ENCODE measurements at places on chromosomes 7 and 10.

- DNase-seq = no peak
Measured at GRCh38 chr10:70931168-70931815, 42.9 kb upstream of the PCBD1 start.

GRCh38 chr10:69516316-69516715, 56.9 kb downstream of the NEUROG3 start:
- DNase-seq = no peak

- DNase-seq = no peak
Measured at GRCh38 chr7:141674702-141675101, 27.3 kb downstream of the DENND11 start.

DNA sequence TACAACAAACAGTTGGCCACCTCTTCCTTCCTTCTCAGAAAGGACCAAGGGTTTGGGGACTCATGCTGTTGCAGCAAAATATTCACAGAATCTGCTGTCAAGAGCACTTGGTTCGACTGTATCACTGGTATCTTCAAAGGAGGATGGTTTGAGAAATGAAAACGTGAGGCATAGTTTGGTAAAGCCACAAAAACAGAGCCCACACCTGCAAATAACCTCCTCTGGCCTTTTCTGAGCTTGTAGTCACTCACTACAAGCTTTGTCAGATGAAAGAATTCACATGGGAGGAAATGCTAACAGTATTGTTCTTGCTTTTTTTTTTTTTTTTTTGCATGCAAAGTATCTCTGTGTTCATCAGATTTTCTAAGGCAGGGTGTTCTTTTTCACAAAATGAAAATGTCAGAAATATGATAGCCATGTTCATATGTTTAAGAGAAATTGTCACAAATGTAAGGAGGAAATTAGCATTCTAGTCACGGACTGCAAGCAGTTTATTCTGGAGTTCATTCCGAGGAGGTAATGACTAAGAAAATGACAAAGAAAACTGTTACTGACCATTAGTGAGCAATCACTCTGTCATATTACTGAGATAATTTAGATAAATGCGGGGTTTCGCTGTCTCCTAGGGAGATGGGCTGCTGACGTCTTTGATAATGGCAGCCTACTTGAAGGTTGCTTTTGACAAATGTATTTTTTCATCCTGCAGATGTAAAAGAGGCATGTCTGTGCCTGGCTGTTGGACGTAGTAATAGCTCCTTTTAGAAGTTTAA, 117.8 kb upstream of the MYO3A start:
- no peak for DNase-seq

DNA sequence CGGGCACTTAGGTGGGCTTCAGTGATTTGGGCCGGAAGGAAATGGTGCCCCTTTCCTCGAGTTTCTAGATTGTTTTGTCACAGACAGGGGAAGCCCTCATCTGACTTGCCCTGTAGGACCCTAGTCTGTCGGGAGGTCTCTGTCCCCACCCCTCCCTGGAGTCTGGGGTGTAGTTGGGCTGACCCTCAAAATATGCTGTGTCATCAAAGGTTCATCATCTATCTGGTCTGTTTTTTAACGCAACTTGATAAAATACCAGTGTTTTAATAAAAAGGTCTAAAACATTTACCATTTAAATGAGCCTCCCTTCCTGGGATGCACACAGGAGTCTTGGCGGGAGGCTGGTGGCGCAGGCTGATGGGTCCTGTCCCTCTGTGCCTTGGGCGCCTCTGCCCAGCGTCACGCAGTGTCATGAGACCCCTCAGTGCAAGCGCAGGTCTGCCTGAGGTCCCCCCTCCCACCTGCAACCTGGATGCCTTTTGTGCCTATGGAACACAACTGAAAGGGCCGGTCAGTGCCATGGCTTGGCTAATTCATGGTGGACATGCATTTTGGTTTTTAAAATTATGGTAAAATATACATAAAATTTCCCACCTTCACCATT, 146.4 kb downstream of the MGMT start:
- no peak for DNase-seq

DNA sequence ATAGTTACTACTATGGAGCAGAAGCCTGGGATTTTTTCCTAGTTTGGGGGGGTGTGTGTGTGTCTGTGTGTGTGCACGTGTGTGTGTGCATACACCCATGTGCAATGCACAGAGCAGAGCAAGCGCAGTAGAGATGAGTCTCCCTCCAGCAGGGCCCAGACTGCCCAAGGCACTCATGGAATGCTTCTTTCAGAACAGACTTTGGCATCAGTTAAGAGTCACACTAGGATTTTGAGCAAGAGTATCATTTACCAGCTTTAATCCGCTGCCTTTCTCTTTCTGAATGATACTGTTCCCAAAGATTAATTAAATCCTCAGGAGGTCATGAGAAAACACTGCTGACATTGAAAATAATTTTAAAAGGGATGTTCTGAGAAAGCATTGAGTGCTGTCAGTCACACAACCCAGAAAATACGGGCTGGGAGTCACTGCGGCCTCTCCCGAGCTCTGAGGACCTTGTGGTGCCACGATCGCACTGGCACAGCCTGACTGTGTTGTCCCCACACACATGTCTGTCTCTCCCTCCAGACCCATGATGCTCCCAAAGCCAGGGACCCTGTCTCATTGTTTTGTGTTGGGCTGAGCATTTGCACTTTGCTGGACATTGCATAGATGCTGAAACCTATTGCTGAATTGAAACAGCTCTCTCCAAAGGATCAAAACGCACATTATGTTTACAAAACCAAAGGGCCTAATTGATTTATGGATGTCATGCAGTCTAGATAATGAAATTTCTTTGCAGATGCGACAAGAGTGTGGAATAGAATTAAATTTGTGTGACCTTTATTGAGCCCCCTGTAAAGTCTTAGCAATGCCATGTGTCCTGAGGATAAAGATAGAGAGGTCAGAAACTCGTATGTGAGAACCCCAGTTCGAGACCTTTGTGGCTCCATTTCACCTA, 54.7 kb upstream of the FIGNL1 start:
- DNase-seq = no peak

All from NCI-H446 treated with DMSO at 0.1 percent for 48 hours (cell line).